ENCODE measurements at places on chromosomes 2 and 18.

DNA sequence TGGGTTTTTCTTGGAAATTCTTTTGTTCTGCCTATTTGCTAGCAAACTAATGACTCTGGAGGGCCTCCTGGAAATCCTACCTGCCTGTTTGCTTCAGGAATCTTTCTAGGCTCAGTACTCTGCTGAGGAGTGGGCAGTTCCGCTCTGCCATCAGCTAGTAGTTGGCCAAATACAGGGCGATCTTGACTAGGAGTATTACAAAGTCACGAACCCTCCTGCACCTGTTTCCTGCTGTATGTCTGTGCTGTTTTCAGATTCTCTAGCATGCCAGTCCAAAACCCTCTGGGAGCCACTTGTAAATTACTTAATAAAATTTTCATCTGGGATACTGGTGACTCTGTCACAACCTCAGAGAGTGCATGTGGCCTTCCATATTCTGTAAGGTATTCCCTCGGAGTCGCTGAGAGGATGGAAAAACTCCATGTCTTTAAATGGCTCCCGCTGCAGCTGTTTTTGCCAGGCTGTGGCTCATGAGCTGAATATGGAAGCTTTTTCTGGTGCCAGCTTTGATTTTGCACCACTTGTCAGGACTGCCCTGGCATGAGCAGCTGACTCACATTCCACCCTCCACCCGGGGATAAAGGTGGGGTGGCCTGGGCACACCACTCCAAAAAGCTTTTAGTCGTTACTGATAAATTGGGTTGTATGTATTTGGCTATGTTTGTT lies 123.0 kb downstream of the RTN4 start:
- no peak for DNase-seq

DNA sequence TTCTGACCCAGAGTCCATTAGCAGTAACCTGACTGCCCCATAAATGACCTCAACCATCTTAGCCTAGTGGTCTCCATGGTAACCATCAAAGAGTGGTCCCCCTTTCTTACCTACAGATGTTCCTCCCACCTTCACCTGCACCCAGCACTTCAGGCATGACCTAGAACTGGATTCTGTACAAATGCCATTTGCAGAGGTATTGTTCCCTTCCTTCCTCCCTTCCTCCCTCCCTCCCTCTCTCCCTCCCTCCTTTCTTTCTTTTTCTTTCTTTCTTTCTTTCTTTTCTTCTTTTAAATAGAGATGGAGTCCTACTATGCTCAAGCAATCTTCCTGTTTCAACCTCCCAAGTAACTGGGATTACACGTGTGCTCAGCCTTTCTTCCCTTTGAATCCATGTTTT lies 114.6 kb upstream of the SLC1A4 start:
- DNase-seq = no peak

GRCh38 chr2:23273786-23274185 lies 111.2 kb upstream of the KLHL29 start:
- DNase-seq = no peak

- no peak for DNase-seq
Observed at GRCh38 chr2:78750219-78750618, 275.3 kb upstream of the REG3G start.

DNA sequence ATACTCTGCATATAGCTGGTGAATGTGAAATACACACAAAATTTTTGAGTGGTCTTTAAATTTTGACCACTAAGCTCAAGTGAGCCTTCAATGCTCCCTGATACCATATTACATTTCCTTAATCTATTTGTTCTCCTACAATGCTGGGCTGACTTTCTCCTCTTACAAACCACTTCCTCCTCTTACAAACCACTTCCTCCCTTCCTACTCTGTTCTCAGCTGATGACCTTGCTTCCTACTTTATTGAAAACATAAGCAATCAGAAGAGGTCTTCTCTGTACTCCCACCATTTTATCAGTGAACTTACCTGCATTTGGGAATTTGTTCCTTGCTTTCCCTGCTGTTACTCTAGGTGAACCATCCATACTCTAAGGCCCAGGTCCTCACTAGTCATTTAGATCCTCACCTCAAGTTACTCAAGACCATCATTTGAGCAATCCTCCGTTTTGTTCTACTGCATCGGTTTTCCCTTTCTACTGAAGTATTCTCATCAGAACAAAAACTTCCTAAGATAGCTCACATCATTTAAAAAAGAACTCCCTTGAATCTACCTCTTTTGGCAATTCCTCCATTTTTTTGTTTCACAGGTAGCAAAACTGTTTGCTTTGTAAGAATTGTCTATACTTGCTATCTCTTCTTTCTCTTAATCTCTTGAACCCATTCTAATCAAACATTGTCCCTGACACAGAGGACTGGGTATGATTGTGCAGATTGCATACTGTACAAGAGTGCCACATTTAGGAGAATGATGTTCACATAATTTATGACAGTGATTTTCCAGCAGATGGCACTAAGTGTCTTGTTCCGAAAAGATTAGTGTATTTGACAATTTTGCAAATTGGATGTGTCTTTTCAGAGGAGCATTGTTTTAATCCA lies 96.5 kb downstream of the EPB41L5 start:
- DNase-seq = peak; percentile 35

DNA sequence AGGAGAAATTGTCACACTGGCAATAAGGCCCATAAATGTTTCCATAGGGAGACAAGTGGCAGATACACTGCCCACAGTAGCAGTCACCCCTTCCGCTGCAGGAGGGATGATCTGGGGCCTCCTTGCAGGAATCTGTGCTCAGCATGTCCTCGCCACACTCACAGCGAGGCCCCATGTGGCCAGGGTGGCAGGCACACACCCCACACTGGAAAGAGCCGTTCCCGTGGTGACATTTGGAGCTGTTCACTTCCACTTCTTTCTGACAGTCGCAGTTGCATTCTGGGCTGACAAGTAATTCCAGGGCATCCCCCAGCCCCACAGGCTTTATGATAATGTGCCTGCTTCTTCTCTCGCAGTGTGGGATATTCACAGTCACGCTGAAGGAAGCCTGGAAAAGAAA lies 62.6 kb downstream of the ITGB6 start:
- no peak for DNase-seq

GRCh38 chr18:48186131-48186766 lies 222.9 kb downstream of the ZBTB7C start:
- no peak for DNase-seq

DNA sequence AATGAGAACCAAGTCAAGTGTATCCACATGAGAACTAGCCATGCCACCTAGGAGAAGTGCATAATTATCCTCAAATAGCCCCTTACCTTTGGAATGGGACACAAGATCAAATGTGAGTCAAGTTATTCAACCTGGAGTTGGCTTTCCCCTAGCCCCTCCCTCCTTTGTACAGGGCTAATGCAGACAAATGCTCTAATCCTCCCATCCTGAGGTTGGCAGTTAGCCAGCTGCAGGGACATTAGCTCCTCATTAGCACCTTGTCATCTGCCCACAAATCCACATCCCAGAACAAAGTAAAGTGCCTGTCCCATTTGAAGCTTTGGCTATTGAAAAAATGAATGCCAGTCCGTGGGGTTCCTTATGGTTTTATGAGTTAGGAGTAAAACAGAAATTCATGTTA lies 294.1 kb upstream of the FANCL start:
- DNase-seq = no peak

GRCh38 chr2:10947005-10947440 lies 35.3 kb downstream of the KCNF1 start:
- DNase-seq = peak; percentile 28

DNA sequence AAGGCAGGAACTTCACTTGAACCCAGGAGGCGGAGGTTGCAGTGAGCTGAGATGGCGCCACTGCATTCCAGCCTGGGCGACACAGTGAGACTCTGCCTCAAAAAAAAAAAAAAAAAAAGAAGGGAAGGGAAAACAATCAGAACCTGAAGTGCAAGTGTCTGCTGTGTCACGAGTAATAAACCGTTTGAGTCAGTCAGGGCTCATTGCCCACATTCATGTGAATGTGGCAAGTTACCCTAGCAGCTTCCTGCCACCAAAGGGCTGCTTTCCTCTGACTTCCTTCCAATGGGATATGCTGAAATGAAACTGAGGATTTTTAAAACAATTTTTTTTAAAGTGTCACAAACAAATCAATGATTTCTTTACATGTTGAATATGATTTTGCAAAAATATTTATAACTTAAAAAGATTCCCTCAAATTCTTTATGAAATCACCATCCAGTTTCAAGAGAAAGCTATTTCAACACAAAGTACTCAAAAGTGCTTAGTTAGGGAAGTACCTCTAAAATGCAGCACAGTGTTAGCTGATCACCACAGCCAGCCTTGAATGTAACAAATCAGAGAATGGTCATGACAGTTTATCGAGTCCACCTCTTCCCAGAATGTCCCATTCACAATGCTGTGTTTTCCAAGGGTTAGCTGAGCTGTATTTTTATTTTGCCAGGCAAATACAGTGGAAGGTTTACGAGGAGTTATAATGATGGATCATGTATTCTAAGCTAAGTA lies 36.4 kb downstream of the WDSUB1 start:
- DNase-seq = peak; percentile 91

DNA sequence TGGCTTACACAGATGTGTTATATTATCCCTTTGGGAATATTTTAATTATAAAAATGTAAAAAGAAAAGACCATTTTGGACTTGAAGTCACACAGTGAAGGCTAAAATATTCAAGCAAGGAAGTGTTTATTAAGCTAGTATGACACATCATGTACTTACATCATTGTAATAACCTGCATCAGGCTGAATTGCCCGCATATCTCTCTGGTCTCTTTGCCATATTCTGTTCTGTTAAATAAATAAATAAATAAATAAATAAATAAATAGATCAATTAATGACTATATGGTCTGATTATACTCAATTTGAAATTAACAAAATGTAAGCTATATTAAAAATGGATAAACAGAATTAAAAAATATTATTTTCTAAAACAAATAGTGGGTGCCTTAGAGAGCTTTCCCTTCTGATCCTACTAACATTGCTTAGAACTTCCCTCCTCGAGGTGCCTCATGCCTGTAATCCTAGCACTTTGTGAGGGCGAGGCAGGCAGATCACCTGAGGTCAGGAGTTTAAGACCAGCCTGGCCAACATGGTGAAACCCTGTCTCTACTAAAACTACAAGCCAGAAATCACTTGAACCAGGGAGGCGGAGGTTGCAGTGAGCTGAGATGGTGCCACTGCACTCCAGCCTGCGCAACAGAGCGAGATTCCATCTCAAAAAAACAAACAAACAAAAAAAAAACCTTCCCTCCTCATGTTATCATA lies 42.0 kb downstream of the WDR33 start:
- DNase-seq = no peak

- peak; percentile 2 for DNase-seq
Observed at GRCh38 chr2:171469176-171469575, 35.1 kb downstream of the DCAF17 start.

- no peak for DNase-seq
Observed at GRCh38 chr2:15920696-15921095, 19.7 kb upstream of the MYCN start.

DNA sequence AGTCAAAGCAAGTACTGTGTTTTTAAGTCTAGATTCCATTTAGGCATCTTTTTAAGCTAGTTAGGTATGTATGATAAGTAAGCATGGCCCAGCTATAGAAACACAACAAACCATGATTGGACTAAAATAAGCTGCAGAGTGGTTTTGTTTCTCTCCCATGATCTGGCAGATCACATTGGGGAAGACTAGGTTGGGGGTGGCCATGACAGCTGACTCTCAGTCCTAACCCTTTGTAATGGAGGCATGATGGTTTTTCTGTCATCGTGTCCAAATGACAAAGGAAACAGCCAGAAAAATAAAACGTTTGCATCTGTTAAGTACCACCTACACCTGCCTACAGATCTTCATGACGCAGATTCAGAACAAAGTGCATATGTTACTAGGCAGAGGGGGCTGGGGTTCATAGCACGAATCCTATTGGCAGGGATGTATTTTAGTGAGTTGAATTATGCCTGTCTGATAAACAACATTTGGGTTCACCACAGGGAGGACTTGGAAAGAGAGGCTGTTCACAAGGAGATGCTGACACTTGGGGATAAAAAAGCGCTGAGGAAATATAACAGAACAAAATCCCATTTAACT lies 33.8 kb upstream of the GALNT5 start:
- DNase-seq = no peak

DNA sequence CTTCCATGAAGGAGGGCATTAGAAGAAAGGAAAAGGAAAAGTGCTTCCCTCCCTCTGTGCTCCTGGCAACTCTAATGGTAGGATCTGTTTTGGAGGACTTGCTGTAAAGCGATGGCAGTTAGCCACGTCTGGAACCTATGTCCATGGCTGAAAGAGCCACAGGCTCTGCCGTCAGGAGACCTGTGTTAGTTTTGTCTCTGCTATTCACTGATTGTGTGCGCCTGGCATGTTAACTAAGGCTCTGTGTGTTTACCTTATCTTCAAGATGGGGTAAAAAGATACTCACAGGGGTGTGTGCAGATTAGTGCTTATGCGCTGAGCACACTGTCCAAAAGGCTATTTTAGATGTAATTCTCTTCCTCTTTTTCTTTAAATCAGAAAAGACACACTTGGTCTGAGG lies 109.8 kb upstream of the LTBP1 start:
- no peak for DNase-seq

- no peak for DNase-seq
Observed at GRCh38 chr2:128628996-128629395, 310.3 kb upstream of the HS6ST1 start.

DNA sequence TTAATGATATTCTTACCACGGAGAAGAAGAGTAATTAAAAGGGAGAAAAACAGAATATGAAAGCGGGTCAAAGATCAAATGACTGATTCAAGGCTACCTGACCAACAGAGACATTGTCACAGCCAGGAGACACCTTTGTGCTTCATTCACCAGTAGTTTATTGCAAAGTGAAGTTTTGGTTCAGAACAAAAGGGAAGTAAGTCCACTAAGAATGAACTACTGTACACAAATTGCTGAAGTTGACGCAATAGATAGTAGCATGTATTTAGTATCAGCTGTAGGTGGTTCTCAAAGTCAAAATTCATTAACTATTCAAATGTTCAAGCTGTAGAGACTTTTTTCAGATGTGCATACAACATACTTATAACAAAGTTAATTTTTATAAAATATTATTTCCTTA lies 64.7 kb upstream of the COX7A2L start:
- no peak for DNase-seq

- peak; percentile 14 for DNase-seq
Observed at GRCh38 chr2:11234309-11234708, 79.0 kb downstream of the SLC66A3 start.

DNA sequence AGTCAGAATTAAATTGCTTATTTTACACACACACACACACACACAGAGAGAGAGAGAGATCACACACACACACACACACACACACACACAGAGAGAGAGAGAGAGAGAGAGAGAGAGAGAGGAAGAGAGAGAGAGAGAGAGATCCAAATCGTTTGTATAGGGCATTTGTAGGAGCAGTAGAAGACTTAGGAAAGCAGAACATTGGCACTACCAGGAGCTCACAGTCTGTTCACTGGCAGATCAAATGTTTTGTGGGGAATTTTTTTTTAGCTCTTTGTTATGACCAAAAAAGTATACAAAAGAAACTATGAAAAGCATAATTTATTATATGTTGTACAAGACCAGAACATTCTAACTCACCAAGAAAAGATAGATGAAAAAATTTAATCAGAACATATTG lies 81.8 kb downstream of the MBD5 start:
- DNase-seq = no peak

DNA sequence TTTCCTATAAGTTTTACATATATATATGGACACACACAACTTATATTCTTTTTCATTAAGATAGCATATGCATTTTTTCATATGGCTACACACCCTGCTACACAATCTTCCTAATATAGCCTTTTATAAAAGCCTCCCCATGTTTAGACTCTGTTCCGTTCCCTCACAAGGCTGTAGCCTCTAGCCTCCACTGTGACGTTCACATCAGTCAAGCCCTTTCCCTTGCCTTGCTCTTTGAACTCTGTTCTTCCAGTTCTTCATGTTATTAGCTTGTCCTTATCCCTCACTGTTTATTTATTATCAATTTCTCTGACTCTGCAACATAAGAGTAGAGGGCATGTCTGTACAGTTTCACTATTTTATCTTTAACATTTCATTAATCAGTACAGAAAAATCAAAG lies 38.9 kb downstream of the HADHB start:
- DNase-seq = no peak

All from AG08395 (cell line).